ENCODE measurements at places on chromosomes 12 and 14. TPM values are rescaled to one million over a fixed set of nuclear protein-coding genes. Genes with fewer than 3 reads are reported as not detected.
A peak's percentile ranks its signal among the peaks of the same experiment; 100 is the strongest.

Gene IKZF4
- 7.6 TPM for total RNA-seq

Gene ADSS1
- total RNA-seq, result 87.3 TPM

Gene CEP83
- total RNA-seq, result 35.6 TPM

Gene CYP46A1
- 0.68 TPM for total RNA-seq

Gene TPH2
- total RNA-seq, result not detected

Gene DPPA3
- not detected for total RNA-seq

Gene RAD51AP1
- 10.2 TPM for total RNA-seq

GRCh38 chr12:65162609-65163008, 6.8 kb upstream of the LEMD3 start:
- no peak for DNase-seq
- no peaks in the 10 kb centered on the region for H3K4me1 ChIP-seq
- no peak overlapping the region for H3K4me3 ChIP-seq
- H3K27ac ChIP-seq, result no peak overlapping the region

DNA sequence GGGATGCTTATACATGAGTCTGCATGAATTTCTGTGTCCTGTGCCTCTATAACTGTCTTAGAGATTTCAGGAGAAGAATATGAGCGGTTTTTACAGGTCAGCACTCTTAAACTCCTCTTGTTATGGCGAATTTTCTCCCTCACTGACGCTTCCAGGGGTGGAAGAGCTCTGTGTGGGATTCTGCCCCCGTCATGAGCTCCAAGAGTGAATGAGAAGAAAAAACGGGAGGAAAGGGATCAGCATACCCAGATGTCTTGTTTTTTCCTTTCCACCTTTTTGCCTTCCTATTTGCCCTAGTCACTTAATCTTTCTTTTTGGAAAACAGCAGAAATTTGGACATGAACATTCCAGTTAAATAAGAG, 651 bp downstream of the PFKM start:
- no peak for DNase-seq
- peaks cover 22% of the 10 kb centered on the region for H3K4me1 ChIP-seq
- H3K27ac ChIP-seq, result peak overlapping the region; percentile 49
- H3K27me3 ChIP-seq, result no peaks in the 10 kb centered on the region
- peak overlapping the region; percentile 93 for H3K4me3 ChIP-seq
- no peaks in the 10 kb centered on the region for H3K36me3 ChIP-seq

DNA sequence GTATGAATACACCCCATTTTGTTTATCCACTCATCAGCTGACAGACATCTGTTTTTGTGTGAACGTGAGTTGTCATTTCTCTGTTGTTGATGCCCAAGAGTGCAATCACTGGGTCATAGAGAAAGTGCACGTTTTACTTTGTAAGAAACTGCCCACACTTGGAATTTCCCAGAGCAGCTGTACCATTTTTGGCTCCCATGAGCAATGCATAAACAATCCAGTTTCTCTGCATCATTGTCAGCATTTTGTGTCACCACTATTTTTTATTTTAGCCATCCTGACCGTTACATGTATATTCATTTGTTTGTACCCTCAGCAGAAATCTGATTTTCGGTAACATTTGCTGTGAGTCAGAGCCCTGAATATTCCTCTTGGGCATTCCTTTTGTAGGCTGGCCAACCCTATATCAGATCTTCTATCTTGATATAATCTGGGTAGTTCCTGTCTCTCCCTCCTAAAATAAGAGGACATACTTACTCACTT, 62.7 kb downstream of the RBM19 start:
- H3K27me3 ChIP-seq, result no peaks in the 10 kb centered on the region
- H3K4me3 ChIP-seq, result no peak overlapping the region
- H3K27ac ChIP-seq, result no peak overlapping the region
- DNase-seq, result no peak
- H3K4me1 ChIP-seq, result no peaks in the 10 kb centered on the region

DNA sequence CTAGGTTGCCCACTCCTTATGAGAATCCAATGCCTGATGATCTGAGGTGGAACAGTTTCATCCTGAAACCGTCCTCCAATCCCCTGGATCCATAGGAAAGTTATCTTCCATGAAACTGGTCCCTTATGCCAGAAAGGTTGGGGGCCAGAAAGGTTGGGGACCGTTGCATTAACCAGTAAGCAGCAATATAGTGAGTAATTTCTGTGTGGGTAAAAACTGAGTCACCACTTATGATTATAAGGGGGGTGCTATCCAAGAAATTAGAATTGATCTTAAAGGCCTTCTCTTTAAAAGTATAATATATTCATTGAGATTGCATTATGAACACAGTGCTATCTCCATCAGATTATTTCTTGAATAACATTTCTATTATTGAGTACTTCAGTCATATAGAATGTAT, 97.2 kb downstream of the PCNX1 start:
- H3K4me3 ChIP-seq, result no peak overlapping the region
- no peaks in the 10 kb centered on the region for H3K36me3 ChIP-seq
- no peaks in the 10 kb centered on the region for H3K27me3 ChIP-seq
- no peak overlapping the region for H3K27ac ChIP-seq
- DNase-seq, result no peak

DNA sequence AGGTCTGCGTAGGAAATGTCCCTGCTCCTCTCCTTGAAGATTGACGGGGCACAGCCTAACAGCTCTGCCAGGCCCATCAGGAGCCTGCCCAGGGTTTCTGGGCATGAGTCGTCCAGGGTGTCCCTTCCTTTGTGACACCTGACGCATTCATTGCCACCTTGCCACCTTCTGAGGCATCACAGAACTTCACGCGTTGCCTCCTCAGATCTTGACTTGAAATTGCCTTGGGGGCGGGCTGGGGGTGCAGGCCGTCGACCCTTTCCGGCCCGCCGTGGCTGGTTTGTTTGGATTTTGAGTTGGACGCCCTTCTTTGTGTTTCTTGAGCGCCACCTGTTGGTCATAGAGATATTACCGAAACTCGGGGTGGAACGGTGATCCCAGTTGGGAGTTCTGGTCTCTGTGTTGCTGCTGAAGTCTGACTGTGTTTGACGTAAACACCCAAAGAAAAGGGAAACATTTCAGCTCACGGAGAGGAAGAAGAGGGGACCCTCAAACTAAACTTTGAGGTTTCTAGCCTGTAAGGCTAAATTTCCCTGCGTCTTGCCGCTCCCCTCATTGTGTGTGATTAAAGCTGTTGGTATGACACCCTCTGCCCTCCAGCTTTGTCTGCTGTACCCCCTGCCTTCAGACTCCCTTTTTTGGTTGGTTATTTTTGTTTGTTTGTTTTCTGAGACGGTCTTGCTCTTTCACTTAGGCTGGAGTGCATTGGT, 44.6 kb downstream of the MLXIP start:
- peaks cover 3% of the 10 kb centered on the region for H3K4me1 ChIP-seq
- H3K27me3 ChIP-seq, result no peaks in the 10 kb centered on the region
- H3K4me3 ChIP-seq, result peak overlapping the region; percentile 39
- H3K27ac ChIP-seq, result no peak overlapping the region

- peak overlapping the region; percentile 96 for H3K27ac ChIP-seq
- no peak for DNase-seq
- H3K36me3 ChIP-seq, result no peaks in the 10 kb centered on the region
- peak overlapping the region; percentile 12 for H3K4me3 ChIP-seq
- H3K4me1 ChIP-seq, result peaks cover 87% of the 10 kb centered on the region
- H3K27me3 ChIP-seq, result no peaks in the 10 kb centered on the region
Observed at GRCh38 chr12:11755302-11755930, 105.9 kb downstream of the ETV6 start.

DNA sequence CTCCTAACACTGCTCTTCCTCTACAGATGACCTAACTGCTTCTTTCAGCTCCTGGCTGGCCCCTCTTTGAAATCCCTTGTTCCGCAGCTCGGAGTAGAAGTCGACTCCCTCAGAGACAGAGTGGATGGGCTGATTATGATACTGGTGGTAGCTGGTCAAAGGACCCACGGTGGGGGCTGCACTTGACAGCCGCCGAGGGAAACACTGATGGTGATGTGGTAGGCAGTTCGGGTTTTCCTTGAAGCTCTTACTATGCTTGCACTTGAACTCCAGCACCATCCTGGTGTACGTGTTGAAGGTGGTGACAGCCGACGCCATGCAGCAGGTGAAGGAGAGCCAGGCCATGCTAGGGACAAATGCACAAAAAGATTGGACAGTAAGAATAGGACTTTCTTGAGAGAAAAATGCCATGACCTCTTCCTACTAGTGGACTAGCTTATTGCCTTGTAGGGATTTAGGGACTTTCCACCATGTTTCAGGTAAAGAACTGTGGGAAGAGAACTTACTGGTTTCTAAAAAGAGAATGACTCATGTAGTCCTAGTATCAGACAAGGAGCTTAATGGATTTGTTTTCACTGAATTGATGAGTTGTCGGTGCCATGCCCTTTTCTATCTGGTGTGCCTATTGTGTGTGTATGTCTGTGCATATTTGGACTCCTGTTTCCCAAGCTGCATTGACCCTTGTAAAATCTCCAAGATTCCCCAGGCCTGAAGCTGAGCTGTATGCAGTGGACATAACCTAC, 18.4 kb downstream of the GSG1 start:
- no peaks in the 10 kb centered on the region for H3K36me3 ChIP-seq
- no peak overlapping the region for H3K27ac ChIP-seq
- H3K27me3 ChIP-seq, result no peaks in the 10 kb centered on the region

DNA sequence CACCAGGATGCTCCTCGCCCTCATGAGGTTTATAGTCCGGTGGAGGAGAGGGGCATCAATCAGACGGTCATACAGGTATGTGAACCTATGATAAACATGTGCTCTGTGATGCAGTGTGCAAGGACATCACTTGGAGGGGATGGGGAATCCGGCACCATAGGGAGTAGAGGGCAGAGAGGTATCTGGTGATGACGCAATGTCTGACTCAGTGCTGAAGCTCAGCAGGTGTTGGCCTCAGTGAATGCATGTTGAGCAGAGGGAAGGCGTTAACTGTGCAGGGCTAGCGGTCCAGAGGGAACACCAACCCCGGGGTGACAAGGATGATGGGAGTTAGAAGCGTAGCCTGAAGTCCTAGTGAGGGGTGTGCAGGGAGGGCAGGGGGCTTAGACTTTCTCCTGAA, 200.9 kb downstream of the TMEM132C start:
- no peak overlapping the region for H3K4me3 ChIP-seq
- H3K36me3 ChIP-seq, result no peaks in the 10 kb centered on the region
- no peaks in the 10 kb centered on the region for H3K27me3 ChIP-seq
- no peak overlapping the region for H3K27ac ChIP-seq

DNA sequence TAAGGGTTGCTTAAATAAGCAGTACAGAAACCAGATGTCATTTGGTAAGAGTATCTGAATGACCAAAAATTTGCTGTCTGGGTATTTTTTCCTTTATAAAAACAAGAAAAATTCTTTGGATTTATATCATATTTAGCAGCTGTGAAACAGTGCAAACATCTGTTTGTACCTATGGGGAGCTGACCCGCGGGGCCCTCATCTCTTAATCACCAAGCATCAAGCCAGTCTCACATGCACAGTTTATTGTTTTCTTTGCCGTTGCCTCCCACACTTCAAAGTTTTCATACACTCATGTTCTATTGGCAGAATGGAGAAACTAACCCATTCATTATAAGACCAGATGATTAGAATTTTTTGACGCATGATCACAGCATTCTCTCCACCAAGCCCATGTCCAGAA, 142.2 kb downstream of the BMP4 start:
- H3K27ac ChIP-seq, result no peak overlapping the region
- no peaks in the 10 kb centered on the region for H3K4me1 ChIP-seq
- no peak overlapping the region for H3K4me3 ChIP-seq
- no peak for DNase-seq
- no peaks in the 10 kb centered on the region for H3K27me3 ChIP-seq
- no peaks in the 10 kb centered on the region for H3K36me3 ChIP-seq

GRCh38 chr14:23539248-23540140, 12.1 kb downstream of the ZFHX2 start:
- no peak for DNase-seq
- no peaks in the 10 kb centered on the region for H3K36me3 ChIP-seq
- H3K27ac ChIP-seq, result no peak overlapping the region
- no peak overlapping the region for H3K4me3 ChIP-seq
- no peaks in the 10 kb centered on the region for H3K27me3 ChIP-seq
- no peaks in the 10 kb centered on the region for H3K4me1 ChIP-seq

- DNase-seq, result no peak
- no peak overlapping the region for H3K27ac ChIP-seq
- H3K4me1 ChIP-seq, result no peaks in the 10 kb centered on the region
- no peaks in the 10 kb centered on the region for H3K27me3 ChIP-seq
- no peak overlapping the region for H3K4me3 ChIP-seq
Observed at GRCh38 chr12:93145086-93145485, 216.0 kb upstream of the EEA1 start.

DNA sequence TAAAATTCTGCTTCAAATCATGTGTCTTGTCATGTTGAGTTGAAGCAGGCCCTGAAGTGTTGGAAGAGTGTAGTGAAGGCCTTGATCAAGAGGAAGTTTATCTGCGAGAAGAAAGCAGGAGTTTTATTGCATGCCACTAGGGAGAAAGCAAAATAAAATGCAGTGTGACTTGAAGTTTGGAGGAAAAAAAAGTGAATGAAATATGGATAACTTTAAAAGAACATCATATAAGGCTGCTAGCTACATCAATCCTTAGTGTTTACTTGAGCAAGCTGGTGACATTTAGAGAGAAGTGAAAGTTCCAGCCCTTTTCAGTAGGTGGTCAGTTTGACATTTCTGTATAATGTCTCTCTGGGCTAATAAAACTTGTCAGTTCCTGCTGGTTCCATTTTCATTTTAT, 841.1 kb downstream of the TMTC2 start:
- H3K27me3 ChIP-seq, result no peaks in the 10 kb centered on the region
- H3K27ac ChIP-seq, result no peak overlapping the region
- no peak for DNase-seq
- no peaks in the 10 kb centered on the region for H3K36me3 ChIP-seq

DNA sequence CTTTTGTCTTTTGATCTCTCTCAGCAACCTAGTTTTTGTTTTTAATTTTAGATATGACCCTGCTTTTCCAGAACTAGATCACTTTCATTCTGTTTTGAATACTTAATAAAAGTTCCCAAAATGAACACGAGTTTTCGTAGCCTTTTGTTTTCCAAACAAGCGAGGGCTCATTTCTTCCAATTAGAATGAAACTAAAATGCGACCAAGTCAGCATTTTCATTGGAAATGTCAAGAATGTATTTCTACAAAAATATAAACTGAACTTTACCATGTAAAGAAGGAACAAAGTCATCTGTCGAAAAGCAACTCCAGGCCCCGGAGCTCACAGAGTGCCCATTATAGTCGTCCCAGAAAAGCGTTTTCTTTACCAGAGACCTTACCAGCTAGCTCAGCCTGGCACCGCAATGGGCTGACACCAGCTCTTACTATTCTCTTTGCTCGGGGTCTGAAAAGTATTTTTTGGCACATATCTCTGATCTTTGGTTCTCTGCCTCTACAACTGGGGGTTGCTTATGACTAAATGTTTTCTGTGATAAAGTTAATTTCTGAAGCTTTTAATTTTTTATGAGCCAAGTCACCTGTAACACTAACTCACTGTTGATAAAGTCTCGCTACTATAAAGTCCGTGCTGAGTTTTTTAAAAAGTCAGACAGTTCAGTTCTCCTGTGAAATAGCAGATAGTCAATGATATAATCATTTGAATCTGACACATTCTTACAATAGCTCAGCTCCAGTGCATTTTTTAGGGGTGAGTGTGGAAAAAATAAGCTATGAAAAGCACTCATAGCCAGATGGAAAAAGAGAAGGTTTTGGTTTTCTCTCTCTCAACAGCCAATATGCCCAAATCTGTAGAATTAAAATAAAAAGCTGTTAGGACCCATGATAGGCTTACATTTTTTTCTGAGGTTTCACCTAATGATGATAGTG, 43.4 kb downstream of the SAMD4A start:
- H3K4me3 ChIP-seq, result peak overlapping the region; percentile 56
- peaks cover 19% of the 10 kb centered on the region for H3K4me1 ChIP-seq
- peak overlapping the region; percentile 51 for H3K27ac ChIP-seq
- H3K27me3 ChIP-seq, result no peaks in the 10 kb centered on the region

GRCh38 chr14:58963873-58964597, 224.4 kb upstream of the DAAM1 start:
- no peaks in the 10 kb centered on the region for H3K36me3 ChIP-seq
- no peaks in the 10 kb centered on the region for H3K4me1 ChIP-seq
- no peak overlapping the region for H3K27ac ChIP-seq
- no peak for DNase-seq
- no peak overlapping the region for H3K4me3 ChIP-seq

All from thoracic aorta (tissue), 2 donors.